Stimulated activated CD4-positive, alpha-beta T cell treated with anti-CD3 and anti-CD28 coated beads, Interleukin-1b, Interleukin-23, amount 100 ng/mL, for 24 hours (primary cell): ENCODE measurements at places on chromosomes 7 and 10.

DNA sequence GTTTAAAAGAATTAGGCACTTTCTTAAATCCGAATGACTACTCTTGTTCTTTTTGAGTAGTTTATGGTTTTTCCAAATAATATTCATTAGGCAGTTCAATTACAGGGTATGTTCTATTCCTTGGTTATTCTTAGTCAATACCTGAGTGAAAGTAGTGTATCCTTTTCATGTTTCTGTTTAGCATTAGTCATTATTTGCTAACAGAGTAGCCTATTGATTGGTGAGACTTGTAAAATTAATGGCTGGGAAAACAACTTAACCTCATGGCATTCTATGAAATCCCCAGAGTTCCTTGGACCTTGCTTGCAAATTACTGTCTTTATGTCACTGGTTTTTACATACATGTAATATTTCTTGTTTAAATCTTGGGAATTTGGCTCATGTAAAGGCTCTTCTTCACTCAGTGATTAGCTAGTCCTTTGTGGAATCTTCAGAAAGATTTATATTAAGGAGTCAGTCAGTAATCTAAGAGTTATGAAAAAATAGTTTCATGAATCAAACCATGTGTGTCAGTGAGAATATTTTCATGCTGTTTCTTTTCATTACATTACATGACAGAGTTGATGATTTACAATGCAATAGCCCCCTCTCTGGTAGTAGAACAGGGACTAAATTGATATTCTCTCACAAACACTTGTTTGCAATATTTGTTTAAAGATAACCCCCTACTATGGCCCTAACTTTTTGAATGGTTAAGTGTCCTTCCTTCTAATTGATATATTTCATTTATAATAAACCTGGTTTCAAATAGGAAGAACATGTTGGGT lies 81.5 kb upstream of the LRRTM3 start:
- no peak for DNase-seq

DNA sequence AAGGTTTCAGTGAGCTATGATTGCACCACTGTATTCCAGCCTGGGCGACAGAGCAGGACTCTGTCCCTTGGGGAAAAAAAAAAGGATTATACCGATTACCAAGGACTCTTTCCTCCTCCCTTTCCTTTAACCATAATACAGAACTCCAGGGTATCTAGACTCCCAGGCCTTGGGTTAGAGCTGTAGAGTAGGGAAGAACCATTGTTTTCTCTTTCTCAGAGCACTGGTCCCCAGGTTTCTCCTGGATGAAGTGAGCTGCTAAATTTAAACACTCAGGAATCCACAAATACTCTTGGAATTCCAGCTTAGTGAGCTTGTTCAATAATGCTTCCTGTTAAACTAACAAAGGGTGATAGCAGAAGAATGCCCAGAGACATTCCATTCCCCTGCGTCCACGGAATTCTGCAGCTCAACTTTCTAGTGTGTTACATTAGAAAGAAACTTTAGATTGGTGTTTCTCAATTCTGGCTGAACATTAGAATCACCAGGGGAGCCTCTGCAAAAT lies 14.6 kb upstream of the RPEL1 start:
- no peak for DNase-seq

DNA sequence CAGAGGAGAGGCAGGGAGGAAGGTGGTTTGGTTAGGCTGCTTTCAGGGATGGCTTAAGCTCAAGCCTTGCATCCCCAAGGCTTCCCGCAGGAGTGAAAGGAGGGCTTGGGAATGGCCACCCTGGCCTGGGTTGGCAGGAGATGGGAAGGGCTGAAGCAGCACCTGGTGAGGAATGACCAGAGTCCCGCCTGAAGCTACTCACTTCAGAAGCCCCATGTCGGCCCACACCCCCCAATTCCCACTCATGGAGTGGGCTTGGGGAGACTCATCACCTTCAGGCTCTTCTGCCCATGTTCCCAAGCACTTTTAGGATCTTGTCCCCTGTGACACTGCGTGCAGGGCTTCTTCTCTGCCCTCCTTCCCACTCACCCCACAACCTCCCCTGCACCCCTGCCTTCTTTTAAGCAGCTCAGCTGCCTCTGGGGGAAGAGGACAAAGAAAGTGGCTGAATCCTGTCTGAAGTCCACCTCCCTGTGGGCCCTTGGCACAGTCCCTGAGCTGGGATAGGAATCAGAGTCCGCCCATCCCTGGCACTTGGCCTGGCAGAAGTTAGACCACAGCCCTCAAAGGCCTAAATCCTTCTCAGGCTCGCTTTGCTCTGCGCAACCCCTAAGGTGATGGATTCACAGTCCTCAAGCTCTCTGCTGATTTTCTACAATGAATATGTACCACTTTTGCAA lies 16.5 kb downstream of the RGR start:
- no peak for DNase-seq

GRCh38 chr7:25850735-25851134 lies 301.3 kb upstream of the NFE2L3 start:
- DNase-seq, result no peak

- no peak for DNase-seq
These were observed 746.7 kb downstream of the NRG3 start for GRCh38 chr10:82621680-82622079.
